ENCODE measurements at places on chromosomes 13 and 19.

DNA sequence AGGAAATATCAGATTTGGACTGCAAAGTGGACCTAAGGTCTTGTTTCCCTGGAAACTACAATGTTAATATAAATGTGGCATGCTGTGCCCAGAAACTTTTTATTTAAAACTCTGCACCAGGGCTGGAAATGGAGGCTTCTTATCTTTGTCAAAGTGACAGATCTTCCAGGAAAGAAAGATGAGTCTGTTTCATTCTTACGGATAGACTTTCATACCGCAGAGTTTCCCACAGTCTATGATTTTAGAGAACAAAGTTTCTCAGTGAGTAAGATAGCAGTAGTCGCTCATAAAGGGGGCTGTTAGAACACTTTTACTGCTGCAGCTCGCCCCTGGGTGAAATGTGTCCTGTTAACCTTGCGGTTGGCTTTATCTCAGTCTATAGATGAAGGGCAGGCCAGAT is 6.7 kb downstream of the CLEC11A start:
- DNase-seq: no peak

GRCh38 chr19:46052896-46053295 is 12.1 kb upstream of the IGFL4 start:
- no peak for DNase-seq

DNA sequence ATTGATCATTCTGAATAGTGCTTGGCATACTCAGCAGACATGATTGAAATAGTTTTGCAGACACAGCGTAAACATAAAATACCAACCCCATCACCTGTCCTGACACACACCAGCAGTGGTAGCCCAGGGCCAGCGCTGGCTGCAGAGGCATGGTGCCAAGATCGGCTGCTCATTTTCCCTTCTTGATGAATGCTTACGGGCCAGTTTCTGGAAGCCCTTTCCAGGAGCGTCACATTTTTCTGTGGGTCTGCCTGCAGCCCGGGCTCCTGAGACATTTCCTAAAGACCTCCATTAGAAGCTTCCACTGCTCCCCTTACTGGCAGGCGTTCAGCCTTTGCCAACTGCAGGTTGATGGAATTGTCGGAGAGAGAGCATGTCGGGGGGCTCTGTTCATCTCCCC is 48.6 kb downstream of the CHST8 start:
- DNase-seq: no peak

DNA sequence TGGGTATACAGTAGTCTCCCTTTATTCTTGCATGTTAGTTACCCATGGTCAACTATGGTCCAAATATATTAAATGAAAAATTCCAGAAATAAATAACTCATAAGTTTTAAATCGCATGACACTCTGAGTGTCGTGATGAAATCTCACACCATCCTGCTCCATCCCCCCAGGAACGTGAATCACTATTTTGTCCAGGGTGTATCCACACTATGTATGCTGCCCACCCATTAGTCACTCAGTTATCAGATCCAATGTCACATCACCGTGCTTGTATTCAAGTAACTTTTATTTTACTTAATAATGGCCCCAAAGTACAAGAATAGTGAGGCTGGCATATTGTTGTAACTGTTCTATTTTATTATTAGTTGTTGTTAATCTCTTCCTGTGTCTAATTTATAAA is 115.8 kb upstream of the SERP2 start:
- no peak for DNase-seq

GRCh38 chr13:46716821-46717220 is 80.1 kb downstream of the ESD start:
- DNase-seq: peak; percentile 60

- no peak for DNase-seq
Measured at GRCh38 chr13:39552246-39552645, 50.7 kb downstream of the LHFPL6 start.

- DNase-seq: no peak
Measured at GRCh38 chr13:52026246-52026626, 1.7 kb downstream of the UTP14C start.

DNA sequence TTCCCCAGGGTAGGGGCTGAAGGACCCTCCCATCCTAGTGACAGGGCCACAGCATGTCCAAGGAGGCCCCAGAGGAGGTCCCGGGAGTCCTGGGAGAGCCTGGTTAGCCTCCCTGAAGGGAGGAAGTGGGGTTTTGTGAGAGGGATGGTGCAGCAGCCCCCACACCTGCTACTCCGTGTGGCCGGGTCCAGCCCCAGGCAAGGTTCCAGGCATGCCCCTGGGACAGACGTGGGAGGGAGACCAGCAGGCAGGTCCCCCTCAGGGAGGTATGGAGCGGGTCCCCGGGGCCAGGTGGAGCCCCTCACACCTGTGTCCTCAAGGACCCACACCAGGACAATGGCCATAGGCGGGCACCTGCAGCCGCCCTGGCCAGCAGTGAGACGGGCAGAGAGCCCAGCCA is 1.9 kb upstream of the F7 start:
- no peak for DNase-seq

DNA sequence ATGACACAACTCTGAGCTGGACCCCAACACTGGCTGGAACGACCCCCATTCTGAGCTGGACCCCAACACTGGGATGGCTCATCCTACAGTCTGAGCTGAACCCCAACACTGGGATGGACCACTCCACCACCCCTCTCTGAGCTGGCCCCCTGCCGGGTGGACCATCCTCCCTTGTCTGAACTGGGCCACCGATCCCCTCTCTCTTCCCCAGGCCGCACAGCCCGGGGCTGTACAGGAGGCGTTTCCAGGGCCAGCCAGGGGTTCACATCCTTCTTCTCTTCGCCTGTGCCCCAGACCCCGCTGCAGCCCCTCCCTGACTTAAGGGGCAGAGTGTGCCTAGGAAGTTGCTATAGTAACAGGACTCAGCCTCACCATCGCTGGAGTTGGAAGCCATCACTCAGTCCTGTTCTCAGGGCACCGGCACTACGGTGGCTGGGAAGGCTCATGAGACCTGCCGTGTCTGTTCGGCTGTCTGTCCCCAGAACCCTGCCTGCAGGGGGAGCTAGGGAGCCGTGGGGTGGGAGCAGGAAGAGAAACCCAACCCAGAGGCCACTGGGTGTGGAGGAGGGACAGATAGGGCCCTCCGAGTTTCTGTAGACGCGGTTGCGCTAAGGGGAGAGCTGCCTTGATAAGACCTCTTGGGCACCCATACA is 3.7 kb downstream of the PRKACA start:
- no peak for DNase-seq

DNA sequence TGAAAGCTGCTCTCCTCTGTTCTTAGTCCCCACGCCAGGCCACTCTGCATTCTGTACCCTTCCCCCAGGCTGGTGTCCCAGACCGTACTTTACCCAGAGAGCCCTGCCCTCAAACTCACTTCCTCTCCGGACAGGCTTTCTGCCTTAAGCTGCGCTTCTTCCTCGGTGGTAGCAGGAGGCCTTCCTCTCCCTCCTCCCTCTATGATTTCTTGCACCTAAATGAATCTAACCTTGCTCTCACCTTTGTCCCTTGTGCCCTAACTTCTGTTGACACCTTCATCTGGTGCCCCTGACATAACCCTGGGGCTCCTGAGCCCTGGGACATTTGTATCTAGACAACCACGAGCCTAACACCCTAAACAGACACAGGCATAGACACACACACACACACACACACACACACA is 29.6 kb upstream of the CEACAM21 start:
- no peak for DNase-seq

GRCh38 chr13:110560601-110561343 is 750 bp downstream of the RAB20 start:
- peak; percentile 39 for DNase-seq

DNA sequence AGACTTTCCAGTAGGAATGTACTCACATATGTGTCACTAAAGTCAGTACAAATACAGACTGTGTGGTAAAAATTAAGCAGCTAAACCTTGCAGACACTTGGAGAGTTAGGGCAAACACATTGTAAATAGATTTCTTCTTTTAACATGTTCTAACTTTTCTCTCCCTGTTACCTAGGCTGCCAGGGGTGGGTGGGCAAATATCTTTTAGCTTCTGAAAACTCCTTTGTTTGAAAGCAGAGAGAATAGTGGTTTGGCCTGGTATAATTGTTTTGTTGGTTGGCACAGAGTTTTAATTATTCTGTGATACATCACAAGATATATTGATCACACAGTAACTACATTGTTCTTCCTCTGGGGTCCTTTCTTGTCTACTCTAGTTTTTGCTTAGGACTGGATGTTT is 289.8 kb upstream of the DACH1 start:
- no peak for DNase-seq

DNA sequence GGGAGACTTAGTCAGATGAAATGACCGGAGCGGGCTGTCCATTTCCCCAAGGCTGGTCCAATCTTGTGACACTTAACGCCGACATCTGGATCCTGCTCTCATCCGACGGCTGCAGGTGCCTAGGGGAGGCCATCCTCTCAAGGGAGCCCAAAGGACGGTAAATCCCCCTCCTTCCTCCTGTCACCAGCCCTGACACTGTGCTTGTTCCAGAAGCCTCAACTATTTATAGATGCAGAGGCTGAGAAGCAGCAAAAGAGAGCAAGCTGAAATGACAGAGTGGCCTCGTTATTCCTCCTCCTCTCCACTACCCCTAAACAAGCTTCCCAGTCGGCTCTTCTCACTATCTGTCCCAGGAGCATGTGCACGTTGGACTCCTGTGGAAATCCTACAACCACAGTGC is 533.7 kb downstream of the LIG4 start:
- DNase-seq: no peak

GRCh38 chr19:17294051-17294891 is 9.0 kb downstream of the ABHD8 start:
- DNase-seq: peak; percentile 24

DNA sequence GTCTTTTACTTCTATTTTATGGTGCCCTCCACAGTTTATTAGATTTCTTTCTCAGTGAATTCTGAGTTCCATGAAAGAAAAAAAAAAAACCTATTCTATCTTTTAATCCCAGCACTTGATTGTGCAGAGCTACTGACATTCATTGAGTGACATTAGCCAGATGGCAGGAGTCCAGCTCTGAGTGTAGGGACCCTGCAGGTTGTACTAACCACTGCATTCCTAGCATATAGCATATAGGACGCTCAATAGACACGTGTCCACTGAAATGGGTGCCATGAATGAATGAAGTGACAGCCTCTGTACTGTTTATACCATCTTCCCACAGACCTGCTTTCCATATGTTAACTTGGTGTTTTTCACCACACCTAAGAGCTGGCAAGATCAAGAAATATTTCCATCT is 206.3 kb downstream of the RAP2A start:
- DNase-seq: no peak

DNA sequence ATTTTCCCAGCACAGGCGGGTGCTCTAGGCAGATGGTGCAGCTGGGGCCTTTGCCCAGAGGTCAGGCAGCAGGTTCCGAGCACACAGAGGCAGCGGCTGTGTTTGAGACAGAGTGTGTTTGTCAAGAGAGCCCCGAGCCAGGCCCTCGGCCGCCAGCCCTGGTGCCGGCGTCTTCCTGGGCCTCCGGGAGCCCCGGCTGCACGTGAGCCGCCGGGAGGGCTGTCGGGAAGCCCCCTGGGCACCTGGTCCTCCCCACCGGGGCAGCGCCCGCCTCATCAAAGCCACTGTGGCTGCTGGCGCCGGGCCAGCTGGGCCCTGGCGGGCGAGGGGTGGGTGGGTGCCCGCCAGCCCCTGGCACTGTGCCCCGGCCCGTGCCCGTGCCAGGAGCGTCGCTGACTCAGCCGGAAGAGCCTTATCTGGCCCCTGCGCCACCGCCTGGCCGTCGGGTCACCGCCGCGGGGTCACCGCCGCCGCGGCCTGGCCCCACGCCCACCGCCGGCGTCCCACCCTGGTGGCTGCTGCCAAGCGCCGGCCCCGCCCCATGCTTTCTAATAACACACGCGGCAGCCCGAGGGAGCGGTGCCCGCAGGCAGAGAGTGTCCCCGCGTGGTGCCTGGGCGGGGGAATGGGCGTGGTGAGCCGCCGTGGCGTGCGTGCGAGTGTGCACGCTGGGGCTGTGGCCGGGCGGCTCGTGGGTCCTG is 14.9 kb downstream of the ARID3A start:
- DNase-seq: peak; percentile 68
